ENCODE measurements at places on chromosomes 4 and X.

DNA sequence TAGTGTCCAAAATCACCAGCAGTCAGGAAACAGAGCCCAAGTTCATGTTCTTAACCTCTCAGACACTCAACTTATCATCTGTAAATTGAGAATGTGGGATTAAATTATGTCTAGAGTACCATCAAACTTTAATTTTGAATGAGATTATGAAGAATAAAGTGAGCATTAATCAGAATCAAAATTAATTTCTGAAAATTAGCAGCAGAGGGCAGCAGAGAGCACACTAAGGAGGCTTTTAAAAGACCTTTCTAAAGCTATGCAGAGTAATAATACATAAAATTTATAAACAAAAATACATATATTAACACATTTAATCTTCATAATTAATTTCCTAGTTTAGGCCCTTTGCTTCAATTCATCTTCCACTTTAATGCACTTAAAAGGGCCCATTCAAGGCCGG is 7.1 kb downstream of the TASL start:
- no peak for DNase-seq

- no peak for DNase-seq
Measured at GRCh38 chr4:47929682-47930201, 15.4 kb upstream of the NFXL1 start.

GRCh38 chr4:40612283-40612682 is 17.4 kb downstream of the RBM47 start:
- no peak for DNase-seq

GRCh38 chr4:186228514-186228894 is 1.2 kb downstream of the KLKB1 start:
- no peak for DNase-seq

DNA sequence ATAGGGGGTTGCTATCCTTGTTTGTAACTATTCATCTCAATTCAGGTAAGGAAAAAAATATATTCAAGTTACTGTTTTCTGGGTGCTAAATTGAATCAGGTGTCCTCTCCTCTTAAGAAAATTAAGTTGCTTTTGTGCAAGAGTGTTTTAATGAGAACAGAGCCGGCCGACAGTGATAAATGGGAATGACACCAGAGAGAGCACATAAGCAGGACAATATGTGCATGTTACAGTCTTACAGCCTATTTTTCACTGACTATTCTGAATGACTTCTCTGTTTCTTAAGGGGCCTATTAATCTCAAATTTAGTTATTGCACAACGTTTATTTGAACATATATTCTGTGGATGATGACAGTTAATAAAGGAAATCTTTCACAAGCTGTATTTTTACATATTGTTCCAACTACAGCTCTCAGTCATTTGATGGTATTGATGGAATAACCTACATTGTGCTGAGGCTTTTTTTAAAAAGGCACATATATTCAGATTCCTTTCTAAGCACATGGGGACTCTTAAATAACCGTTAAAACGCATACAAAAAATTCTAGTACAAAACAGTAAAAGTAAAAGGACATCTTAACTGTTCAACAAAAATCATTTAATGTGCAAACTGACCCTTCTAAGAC is 68.4 kb downstream of the SLC10A7 start:
- no peak for DNase-seq

DNA sequence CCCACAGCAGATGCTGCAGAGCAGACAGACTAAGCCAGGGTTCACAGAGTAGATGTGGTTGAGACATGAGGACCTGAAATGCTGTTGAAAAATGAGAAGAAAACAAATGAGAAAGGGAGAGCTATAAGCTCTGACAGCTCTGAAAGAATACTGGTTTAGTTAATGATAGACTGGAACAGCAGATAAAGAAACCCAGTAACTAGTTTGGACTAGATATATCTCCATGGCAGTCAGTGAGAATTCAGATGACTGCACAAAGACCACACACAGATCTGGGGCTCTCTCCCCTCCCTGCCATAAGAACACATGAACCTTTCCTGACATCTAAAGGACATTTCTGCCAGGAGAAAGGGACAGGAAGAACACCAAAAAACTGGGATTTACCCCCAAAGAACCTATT is 8.2 kb downstream of the NAA11 start:
- DNase-seq, result no peak

GRCh38 chr4:38306482-38307071 is 346.4 kb downstream of the PTTG2 start:
- DNase-seq, result peak; percentile 80

GRCh38 chr4:71290074-71290473 is 48.7 kb upstream of the SLC4A4 start:
- DNase-seq, result no peak

- DNase-seq, result no peak
Measured at GRCh38 chr4:166280642-166281041, 407.6 kb downstream of the TLL1 start.

DNA sequence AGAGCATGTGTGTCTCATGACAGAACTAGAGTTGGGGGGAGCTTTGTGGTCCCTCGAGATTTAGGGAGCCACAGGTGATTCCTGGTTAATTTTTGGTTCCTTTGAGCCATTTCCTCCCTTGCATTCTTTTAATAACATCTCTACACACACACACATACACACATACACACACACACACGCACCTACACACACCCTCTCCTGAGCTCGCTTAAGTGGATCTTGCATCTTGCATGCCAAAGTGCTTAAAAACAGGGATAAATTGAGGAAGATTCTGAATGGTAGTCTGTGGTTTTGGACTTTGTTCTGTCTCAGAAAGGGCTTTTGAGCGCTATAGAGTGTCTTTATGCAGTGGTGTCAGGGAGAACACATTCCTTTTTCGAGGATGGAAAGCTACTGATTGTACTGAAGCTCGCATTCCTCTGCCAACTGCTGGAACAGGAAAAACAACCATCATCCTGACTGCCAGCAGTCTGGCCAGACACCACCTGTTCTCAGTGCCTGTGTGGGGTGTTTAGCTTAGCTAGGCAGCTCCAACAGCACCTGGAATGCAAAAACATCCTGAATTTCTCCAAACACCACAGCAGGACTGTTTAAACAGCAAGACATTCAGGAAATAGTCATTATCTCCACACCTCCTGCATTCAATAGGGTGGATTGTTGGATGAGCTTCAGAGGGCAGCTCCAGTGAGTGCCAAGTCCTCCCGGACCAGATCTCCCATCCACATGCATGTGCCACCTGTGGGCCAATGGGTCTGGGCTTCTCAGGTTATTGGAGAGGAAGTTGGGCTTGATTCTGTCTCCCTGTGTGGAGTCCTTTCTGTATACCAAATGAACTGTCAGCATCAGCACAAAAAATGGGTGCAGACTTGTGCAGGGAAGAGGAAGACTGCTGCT is 21.9 kb upstream of the IGFBP7 start:
- no peak for DNase-seq

- DNase-seq, result no peak
Measured at GRCh38 chrX:154419688-154420401, 8.5 kb downstream of the TAFAZZIN start.

DNA sequence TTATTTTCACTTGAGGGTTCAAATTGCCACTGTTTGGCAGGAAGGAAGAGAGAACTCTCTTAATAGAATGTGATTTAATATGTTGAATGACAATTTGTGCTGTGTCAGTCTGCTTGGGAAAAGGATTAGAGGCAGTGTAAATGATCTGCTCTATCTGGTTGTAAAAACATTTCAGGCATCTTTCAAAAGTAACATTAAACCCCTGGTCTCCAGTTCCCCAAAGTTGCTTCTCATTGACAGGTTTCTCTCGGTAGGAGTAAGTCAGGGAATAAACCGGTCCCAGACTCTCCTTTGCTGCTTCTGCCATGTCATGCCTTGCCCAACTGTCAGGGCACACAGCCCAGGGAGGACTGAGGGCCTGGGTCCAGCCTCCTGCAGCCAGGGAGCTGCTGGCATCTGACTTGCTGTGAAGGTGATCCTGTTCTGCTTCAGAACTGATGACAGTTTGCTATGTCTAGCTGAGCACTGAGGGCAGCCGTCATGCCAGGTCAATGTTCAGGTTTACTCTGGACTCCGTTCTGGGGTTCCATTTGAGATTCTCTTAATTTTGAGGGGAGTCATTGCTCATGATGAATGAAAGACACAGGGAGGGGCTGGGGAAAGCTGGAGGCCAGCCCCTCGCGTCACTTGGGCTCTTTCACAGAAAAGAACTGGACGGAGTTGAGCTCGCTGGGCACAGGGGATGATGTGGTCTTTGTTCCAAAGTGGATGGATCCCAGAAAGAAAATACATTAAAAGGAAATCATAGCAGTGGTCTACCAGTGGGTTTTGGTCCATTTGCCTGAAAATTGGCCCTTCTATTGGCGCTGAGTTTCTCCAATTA is 312.4 kb downstream of the ARHGAP10 start:
- DNase-seq, result no peak

DNA sequence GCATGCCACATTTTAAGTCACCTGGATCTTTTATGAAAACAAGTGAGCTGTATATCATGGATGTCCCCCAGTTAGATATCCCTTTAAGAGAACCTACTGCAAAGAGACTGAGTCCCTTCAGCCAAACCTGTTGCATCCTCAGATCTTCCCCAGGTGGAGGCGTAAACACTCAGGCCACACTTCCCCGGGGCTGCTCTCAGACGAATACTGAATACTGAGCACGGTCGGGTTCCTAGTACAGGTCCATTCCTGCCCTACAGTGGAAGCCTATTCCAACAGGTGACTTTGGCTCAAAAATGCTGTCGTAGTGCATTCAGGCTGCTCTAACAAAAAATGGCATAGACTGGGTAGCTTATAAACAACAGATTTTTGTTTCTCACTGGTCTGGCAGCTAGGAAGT is 320.2 kb upstream of the CLNK start:
- no peak for DNase-seq

DNA sequence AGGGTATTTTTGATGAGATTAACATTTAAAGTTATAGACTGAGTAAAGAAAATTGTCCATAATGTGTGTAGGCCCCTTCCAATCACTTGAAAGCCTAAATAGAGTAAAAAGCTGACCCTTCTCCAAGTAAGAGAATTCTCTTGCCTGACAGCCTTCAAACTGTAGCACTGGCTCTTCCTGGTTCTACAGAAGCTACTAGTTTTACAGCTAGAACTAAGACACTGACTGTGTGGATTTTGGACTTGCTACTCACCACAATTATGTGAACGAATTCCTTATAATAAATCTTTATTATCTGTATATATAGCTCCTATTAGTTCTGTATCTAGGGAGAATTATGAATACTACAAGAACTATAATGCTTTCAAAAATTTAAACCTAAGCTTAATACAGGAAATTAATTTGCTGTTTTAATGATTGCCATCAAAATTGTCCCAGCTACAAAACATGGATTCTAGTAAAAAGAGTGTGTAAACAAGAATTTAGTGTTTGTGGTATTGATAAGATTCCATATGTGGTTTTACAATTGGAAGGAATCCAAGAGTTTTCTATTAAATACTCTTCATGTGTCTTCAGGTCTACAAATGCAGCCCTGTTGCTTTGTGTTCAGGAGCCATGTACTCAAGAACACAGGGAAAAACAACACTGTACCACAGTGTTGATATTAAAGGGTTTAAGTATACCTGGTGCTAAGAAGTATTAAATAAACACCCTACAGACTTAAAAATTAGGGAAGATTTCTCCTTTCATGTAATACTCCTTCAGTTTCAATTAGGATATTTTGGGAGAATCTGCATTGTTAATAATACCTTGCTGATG is 366.5 kb downstream of the CXXC4 start:
- DNase-seq, result no peak

DNA sequence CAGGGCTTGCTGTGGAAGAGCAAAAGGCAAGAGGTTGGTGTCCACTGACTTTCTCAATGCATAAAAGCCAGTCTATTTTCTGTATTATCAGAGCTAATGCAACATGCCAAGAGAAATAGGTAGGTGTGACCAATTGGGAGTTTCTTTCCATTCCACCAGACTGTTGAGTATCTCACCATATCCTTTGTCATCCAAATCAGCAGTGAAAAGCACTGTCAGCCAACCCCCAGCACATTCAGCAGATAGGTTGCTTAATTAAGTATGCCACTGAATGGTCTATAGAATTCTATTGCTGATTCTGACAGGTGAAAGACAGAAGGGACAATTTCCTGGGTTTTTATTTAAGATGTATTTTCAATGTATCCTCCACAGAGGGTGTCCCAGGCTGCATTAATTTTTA is 139.8 kb downstream of the HS6ST2 start:
- no peak for DNase-seq

- DNase-seq, result no peak
Measured at GRCh38 chrX:45077748-45078424, 122.8 kb downstream of the DIPK2B start.

- no peak for DNase-seq
Measured at GRCh38 chrX:99010957-99011356, 1399.1 kb downstream of the PCDH19 start.

- DNase-seq, result no peak
Measured at GRCh38 chr4:125131891-125132680, 182.7 kb upstream of the FAT4 start.

DNA sequence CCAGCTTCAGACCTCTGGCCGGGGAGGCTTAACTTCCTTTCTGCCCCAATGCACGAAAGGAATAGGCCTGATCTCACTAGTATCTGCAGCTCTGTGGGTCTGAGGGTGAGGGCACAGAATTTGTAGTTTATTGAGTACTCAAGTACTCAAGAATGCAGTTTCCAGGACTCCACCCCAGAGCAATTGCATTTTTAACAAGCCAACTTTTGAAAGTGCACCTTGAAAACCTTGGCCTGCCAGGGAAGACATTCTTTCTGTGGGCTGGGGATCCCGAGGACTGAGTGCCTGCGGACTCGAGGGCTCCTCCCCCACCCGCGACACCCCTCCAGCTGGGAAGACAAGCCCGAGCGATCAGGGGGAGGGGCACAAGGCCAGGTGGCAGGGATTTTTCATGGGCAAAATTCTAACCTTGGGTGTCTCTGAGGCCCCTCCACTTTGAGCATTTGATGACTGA is 22.4 kb downstream of the RS1 start:
- DNase-seq, result no peak

- no peak for DNase-seq
Measured at GRCh38 chr4:47701286-47701685, 136.6 kb downstream of the CORIN start.

- DNase-seq, result no peak
Measured at GRCh38 chrX:39688219-39688575, 409.6 kb downstream of the BCOR start.

DNA sequence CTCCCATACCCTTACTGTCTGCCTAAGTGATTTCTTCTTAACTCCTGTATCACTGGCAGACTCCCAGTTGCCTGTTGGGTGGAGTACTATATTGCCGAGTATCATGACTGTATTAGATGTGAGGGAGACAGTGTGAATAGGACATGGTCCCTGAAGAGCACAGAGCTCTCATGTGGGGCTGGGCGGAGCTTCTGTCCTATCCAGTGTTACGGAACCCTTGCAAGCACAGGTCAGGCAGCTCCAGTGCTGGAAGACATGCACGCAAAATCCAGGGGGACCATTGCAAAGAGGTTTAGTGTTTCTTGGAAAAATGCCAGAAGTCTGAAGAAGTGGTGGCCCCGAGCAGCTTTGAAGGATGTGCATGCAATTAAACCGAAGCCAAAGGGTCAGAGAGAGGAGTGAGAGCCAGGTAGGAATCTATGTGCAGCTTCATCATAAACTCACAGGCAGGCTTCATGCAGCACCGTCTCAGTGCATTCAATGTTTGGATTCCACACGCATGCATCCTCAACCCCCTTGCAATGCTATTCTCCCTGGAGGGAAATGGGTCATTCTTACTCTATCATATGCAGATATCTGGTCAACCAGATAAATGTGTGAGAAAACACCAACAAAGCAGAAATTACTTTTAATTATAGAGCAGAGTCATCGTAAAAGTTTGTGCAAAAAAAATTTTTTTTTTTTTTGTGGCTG is 49.7 kb upstream of the DHRSX start:
- DNase-seq, result no peak

GRCh38 chrX:10507181-10507580 is 113.2 kb downstream of the MID1 start:
- DNase-seq, result no peak

GRCh38 chr4:113576947-113577678 is 184.4 kb downstream of the CAMK2D start:
- no peak for DNase-seq
